Naive thymus-derived CD8-positive, alpha-beta T cell (primary cell): ENCODE measurements at places on chromosomes 12 and 14. TPM values are rescaled to one million over a fixed set of nuclear protein-coding genes. Genes with fewer than 3 reads are reported as not detected.
A peak's percentile ranks its signal among the peaks of the same experiment; 100 is the strongest.

FOXG1 gene
- total RNA-seq, result not detected

DNA sequence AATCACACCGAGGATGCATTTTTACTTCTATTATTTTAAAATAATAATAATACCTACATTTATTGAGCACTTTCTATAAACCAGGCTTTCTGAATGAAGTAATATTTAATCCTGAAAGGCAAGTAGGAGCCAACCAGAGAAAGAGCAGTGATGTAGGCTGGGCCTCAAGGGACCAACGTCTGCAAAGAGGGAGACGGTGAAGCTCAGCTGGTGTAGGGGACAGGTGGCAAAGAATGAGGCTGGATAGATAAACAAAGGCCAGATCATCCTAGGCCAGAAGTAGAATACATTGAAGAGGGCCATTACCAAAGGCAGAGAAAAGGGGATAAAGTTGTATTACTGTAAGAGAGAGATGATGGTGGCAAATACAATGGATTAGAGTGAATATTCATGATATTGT lies 810 bp upstream of the TMBIM4 start:
- DNase-seq, result no peak
- peaks cover 19% of the 10 kb centered on the region for H3K36me3 ChIP-seq
- H3K4me3 ChIP-seq, result peak overlapping the region; percentile 97
- H3K27ac ChIP-seq, result peak overlapping the region; percentile 98

GRCh38 chr12:102232036-102232435 lies 34.4 kb upstream of the PMCH start:
- H3K27ac ChIP-seq, result no peak overlapping the region
- H3K4me1 ChIP-seq, result no peaks in the 10 kb centered on the region
- H3K4me3 ChIP-seq, result no peak overlapping the region

- H3K4me1 ChIP-seq, result no peaks in the 10 kb centered on the region
- peak; percentile 55 for DNase-seq
- H3K27ac ChIP-seq, result no peak overlapping the region
- H3K36me3 ChIP-seq, result no peaks in the 10 kb centered on the region
- H3K4me3 ChIP-seq, result no peak overlapping the region
Observed at GRCh38 chr12:117236456-117237001, 46.3 kb upstream of the FBXO21 start.

DNA sequence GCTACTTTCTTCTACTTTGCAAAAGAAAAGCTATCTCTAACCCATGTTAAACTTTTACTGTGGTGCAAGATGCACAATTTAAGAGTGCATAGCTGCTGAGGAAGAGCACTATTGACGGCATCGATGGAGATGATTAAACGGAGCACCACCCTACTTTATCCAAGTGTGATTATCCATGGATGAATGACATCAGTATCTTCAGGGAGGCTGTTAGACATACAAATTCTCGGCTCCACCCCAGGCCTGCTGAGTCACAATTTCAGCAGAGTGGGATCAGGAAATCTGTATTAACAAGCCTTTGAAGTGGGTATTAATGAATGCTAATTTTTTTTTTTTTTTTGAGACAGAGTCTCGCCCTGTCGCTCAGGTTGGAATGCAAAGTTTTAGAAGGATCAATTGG lies 16.2 kb downstream of the SLC2A14 start:
- H3K4me3 ChIP-seq, result no peak overlapping the region
- no peak overlapping the region for H3K27ac ChIP-seq
- DNase-seq, result no peak
- H3K4me1 ChIP-seq, result peaks cover 2% of the 10 kb centered on the region
- no peaks in the 10 kb centered on the region for H3K36me3 ChIP-seq
- H3K27me3 ChIP-seq, result peaks cover 5% of the 10 kb centered on the region

DNA sequence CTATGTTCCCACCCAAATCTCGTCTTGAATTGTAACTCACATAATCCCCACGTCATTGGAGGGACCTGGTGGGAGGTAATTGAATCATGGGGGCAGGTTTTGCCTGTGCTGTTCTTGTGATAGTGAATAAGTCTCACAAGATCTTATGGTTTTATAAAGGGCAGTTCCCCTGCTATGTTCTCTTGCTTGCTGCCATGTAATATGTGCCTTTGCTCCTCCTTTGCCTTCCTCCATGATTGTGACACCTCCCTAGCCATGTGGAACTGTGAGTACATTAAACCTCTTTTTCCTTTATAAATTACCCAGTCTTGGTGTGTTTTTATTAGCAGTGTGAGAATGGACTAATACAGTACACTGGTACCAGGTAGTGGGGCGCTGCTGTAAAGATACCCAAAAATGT lies 177.6 kb upstream of the SYT10 start:
- H3K36me3 ChIP-seq, result no peaks in the 10 kb centered on the region
- H3K27me3 ChIP-seq, result no peaks in the 10 kb centered on the region
- no peaks in the 10 kb centered on the region for H3K4me1 ChIP-seq
- H3K4me3 ChIP-seq, result no peak overlapping the region

GRCh38 chr14:69708586-69709560 lies 58.1 kb upstream of the SRSF5 start:
- no peaks in the 10 kb centered on the region for H3K27me3 ChIP-seq
- peaks cover 14% of the 10 kb centered on the region for H3K36me3 ChIP-seq
- no peak for DNase-seq

SUSD6 gene
- 38.8 TPM for total RNA-seq
